Colonic mucosa (tissue), 4 donors: ENCODE measurements at places on chromosomes 16 and 17. TPM values are rescaled to one million over a fixed set of nuclear protein-coding genes. Genes with fewer than 3 reads are reported as not detected.

- no peak for DNase-seq
Measured at GRCh38 chr17:69451416-69452394, 37.2 kb downstream of the MAP2K6 start.

RGS11 gene
- total RNA-seq = 4.0 TPM

GRCh38 chr16:73888840-73889490 is 407.6 kb upstream of the PSMD7 start:
- no peak for DNase-seq

CDRT15L2 gene
- total RNA-seq = not detected

DNA sequence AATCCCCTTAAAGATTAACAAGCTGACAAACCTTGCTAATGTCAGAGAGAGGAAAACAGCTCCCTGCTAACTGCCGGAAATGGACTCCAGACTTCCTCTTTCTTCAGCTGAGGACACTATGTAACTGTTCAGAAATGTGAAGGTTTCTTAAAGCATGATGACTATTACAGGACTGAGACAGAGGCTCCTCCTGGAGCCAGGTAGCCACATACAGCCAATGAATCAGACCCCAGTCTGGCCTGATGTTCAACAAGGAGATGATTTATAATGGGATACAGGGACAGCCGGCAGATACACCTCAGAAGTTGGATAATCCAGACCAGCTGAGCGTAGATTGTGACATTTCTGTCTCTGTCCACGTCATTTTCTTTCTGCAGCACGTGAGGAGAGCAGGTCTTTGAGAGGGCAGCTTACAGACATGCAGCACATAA is 216.2 kb downstream of the HS3ST3A1 start:
- DNase-seq = no peak

TERB1 gene
- not detected for total RNA-seq

DNA sequence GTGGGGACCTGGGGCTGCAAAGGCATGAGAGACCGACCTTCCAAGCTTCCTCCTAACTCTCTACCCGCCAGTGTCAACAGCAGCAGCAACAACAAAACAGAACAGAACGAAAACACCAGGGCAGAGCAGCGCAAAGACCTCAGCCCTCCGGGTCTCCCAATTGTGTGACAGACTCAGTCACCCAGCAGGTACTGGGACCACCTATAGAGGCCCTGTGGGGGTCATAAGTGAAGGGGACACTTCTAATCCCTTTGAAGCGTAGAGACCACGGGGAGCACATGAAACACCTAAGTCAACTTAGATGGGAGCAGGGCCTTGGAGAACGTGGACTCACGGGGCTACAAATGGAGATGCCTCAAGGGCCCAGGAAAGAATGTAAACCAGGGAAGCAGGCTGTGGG is 12.6 kb upstream of the CCDC182 start:
- no peak for DNase-seq

DNA sequence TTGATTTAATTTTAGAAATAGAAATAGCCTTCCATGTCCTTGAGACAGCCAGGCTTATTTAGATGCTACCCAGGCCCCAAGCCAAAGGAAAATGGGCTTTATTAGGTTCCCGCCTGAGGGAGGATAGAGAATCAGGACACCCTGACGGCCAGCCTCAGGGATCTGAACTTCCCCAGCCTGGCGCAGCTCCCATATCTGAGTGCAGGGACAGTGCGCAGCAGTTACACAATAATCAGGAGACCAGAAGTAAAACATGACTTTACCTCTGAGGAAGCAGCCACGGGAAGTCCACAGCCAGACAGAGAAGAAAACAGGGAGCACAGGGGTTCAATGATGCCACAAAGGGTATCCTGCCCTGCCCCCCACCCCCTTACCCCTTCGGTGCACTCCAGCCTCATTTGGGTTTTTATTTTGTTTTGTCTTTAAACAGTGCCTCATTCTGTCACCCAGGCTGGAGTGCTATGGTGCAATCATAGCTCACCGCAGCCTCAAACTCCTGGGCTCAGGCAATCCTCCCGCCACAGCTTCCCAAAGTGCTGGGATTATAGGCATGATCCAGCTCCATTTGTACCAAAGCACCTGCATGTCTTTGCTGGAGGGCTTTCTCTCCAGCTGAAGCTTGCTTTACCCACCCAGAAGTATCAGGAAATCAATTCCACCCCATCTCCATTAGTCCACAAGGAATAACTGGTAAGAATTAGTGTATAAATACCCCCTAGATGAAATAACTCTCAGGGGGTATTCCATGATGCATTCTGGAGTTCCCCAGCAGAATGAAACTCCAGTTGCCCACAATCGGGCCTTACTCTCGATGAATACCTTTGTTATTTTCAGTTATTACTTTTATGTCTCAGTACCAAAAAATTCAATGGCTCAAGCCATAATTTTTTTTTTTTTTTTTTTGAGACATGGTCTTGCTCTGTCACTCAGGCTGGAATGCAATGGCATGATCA is 21.9 kb downstream of the ORC6 start:
- no peak for DNase-seq

DNA sequence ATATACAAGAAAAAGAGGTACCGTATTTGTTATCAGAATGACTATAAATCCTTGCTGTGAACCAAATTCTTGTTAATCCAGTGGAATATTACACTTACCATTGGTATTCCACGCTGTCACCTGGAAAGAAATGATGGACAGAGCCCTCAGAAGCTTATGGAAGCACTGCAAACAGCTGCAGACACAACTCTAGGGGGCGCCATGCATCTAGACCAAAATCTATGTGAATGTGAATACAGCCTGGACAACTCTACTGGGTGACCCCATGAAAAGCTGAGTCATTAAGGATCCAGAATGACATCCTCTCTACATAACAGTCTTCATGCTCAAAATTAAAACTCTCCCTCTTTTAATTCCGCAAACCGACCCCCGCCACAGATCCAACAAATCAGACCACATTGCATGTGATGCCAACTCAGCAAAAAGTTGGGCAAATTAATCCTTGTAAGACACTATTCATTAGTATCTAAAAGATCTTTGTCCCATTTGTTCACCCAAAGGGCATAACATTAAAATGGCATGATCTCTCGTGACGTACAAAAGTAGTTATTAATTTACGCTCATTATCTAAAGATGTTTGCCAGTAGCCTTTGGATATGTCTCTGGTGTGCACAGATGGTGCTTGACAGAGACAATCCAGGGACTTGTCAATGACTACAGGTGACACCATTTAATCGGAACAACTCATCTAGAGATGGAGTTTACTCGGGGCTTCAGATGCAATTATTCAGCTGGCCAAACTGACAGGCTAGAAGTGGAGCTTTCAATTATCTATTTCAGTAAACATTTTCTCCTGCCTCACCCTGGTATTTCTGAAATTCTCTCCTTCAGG is 552.7 kb upstream of the PSMD7 start:
- DNase-seq = peak; percentile 24

DNA sequence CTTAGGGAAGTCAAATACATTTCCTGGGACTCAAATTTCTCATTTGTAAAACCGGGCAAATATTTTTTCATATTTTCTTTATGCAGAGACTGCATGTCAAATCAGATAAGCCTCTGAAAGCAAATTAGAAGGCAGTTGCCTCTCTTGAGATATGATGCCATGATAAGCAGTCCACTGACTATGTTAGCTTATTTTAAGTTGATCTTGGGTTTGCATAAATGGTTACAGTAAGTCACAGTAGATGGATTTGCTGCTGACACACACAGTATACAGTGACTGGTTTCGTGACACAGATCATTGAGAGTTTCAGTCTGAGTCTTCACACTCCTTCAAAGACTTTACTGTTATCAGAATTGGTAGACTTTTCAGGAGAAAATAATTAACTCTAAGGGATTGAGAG is 927.6 kb upstream of the CDH8 start:
- no peak for DNase-seq

GRCh38 chr16:50202926-50203624 is 50.0 kb downstream of the TENT4B start:
- DNase-seq = peak; percentile 57

NETO2 gene
- total RNA-seq = 19.0 TPM

- no peak for DNase-seq
Measured at GRCh38 chr16:11494433-11494832, 92.3 kb downstream of the LITAF start.

GRCh38 chr17:60539807-60540206 is 13.8 kb upstream of the APPBP2 start:
- DNase-seq = no peak

DNA sequence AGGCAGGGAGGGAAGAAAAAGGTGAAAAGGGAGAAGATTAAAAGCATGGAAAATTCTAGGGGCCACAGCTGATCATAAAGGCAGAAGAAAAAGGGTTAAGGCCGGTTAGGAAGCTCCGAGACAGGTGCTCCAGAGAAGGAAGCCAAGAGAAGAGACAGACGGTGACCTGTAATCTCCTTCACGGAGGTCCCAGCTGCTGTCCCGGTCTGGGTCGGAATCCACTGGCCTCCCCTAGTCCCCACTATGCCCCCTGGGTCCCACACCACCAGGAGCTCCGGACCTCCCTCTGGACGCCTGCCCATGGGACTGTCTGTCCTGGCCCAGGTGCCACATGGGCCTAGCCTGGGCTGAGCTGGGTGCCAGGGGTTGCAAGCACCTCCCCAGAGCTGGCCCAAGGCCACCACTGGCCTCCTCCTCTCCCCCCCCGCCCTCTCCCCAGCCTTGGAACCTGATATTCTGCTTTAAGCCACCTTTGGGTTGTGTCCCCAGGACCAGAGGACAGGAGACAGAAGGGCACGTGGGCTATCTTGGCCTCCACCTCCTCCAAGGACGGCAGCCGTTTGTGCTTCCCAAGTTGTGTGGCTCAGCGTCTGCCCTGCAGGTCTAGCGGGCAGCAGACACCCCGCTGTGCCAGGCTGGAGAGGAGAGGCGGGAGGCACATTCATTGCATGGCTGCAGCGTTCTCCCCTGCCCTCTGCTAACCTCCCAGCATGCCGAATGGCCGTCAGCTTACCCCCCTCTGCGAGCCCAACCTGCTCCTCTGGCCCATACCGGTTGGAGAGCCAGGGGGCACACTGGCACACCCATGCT is 102.4 kb downstream of the ENGASE start:
- DNase-seq = no peak

CHST4 gene
- not detected for total RNA-seq

CHST5 gene
- 107 TPM for total RNA-seq

- DNase-seq = peak; percentile 64
Measured at GRCh38 chr17:44108440-44109311, 14.8 kb downstream of the HDAC5 start.

CCL5 gene
- total RNA-seq = 3.6 TPM

GRCh38 chr16:35210681-35211433 is 1751.4 kb downstream of the TP53TG3F start:
- no peak for DNase-seq

DNA sequence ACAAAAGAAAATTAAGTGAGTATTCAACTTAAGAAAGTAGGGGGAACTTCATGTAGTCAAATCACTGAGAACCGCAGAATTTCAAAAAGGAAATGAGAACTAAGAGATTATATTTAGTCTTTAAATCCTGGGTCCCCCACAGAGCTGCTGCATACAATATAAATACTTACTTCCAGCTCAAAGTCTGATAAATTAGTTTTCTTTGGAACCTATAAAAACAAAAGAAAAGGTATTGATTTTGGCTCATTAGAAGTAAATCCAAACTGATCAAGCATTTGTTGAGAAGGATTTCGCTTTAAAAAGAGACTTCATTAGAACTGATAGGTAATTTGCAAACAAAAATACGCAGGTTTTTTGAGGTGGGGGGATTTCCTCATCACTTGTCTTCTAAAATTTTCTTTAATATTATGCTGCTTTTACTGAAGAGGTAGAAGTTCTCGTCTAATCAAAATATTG is 21.9 kb downstream of the PARN start:
- no peak for DNase-seq

CCDC92B gene
- 1.8 TPM for total RNA-seq

GRCh38 chr17:75566416-75566815 is 21.2 kb upstream of the MYO15B start:
- DNase-seq = no peak

GRCh38 chr16:16021988-16022682 is 72.7 kb downstream of the ABCC1 start:
- peak; percentile 91 for DNase-seq

ZP2 gene
- total RNA-seq = 0.25 TPM

NTN1 gene
- 5.5 TPM for total RNA-seq

GRCh38 chr17:30237296-30238002 is 2.0 kb upstream of the SLC6A4 start:
- no peak for DNase-seq

MAPT gene
- total RNA-seq = 2.9 TPM

MGAT5B gene
- 0.05 TPM for total RNA-seq

DNA sequence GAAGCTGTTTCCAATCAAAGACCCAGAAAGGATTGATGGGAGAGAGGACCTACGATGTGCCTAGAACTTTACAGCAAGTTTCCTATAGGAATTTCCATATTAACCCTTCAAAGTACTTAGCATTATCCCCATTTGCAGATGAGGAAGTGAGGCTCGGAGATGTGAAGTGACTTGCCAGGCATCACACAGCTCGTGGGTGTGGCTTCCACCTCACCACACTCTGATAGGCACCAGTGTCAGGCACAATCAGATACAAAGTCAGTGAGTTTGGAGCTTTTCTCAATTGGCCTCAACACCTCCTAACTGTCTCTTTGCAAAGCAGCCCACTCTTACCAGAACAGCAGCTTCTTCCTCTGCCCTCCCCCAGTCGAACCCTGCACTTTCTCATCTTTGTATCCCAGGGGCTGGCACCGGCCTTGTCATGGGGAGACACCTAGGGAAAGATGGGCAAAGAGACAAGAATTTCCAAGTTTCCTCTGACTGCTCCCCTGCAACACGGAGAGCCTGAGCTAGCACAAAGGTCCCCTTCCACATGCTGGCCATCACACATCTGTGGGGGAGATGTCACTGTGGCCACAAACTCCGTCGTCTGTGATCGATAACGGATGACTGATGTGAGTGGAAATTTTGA is 37.4 kb upstream of the CCL1 start:
- DNase-seq = no peak

GRCh38 chr17:2939714-2940351 is 123.6 kb downstream of the OR1D5 start:
- peak; percentile 67 for DNase-seq

GRCh38 chr17:22268214-22268911 is 576.0 kb downstream of the KCNJ18 start:
- no peak for DNase-seq

GRCh38 chr17:75074532-75074931 is 13.2 kb upstream of the SLC16A5 start:
- no peak for DNase-seq

GRCh38 chr17:72146371-72146770 is 25.6 kb downstream of the SOX9 start:
- DNase-seq = no peak

DNA sequence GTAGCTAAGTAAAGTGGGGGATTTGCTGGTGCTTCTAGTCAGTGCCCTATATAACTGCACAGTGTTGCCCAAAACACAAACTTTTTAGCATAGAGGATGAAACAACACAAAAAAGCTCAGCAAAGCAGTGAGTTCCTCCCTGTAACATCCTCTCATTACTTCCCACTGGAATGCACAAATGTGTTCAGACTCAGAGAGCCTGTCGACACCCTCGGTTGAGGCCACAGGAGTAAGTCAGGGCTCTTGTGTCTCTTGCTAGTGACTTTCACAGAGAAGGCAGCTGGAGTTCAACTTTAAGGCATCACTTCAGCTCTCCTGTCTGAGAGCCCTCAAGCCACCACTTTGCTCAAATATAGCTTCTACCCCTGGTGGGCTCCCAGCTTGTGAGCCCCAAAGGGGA is 107.2 kb upstream of the NETO2 start:
- DNase-seq = no peak

CDH16 gene
- total RNA-seq = 1.8 TPM

- no peak for DNase-seq
Measured at GRCh38 chr16:80346111-80346632, 194.6 kb upstream of the DYNLRB2 start.
